ENCODE measurements at places on chromosomes 13 and 19. TPM values are rescaled to one million over a fixed set of nuclear protein-coding genes. Genes with fewer than 3 reads are reported as not detected.

KLK1 gene
- total RNA-seq: 182 TPM

ZNF548 gene
- total RNA-seq: 8.1 TPM

MYBPC2 gene
- total RNA-seq: 0.06 TPM

NLRP5 gene
- total RNA-seq: not detected

SIGLEC12 gene
- total RNA-seq: 0.46 TPM

ONECUT3 gene
- not detected for total RNA-seq

SMIM17 gene
- total RNA-seq: not detected

CLEC11A gene
- total RNA-seq: 2.1 TPM

ZNF536 gene
- total RNA-seq: 2.5 TPM

ZNF433 gene
- total RNA-seq: 2.7 TPM

ZNF701 gene
- total RNA-seq: 23.8 TPM

COX6B1 gene
- 725 TPM for total RNA-seq

KLF2 gene
- total RNA-seq: 29.4 TPM

RXFP2 gene
- total RNA-seq: not detected

GPR4 gene
- 1.5 TPM for total RNA-seq

RASGRP4 gene
- 0.49 TPM for total RNA-seq

ZNF737 gene
- 8.7 TPM for total RNA-seq

SRRM5 gene
- total RNA-seq: 0.14 TPM

SIGLEC7 gene
- 1.1 TPM for total RNA-seq

CCDC97 gene
- 26.3 TPM for total RNA-seq

GFY gene
- not detected for total RNA-seq

EFNB2 gene
- 85.0 TPM for total RNA-seq

CGB5 gene
- not detected for total RNA-seq

VSTM2B gene
- total RNA-seq: not detected

SGCG gene
- 0.36 TPM for total RNA-seq

HIF3A gene
- 12.0 TPM for total RNA-seq

ZFR2 gene
- not detected for total RNA-seq

RGL3 gene
- total RNA-seq: 23.9 TPM

ZNF234 gene
- 7.7 TPM for total RNA-seq

ZNF554 gene
- total RNA-seq: 4.1 TPM

SLC10A2 gene
- total RNA-seq: 0.09 TPM

ZNF560 gene
- total RNA-seq: not detected

BRSK1 gene
- 0.95 TPM for total RNA-seq

CCNA1 gene
- not detected for total RNA-seq

LILRB2 gene
- total RNA-seq: 3.2 TPM

NLRP7 gene
- total RNA-seq: 0.17 TPM

ZIK1 gene
- 0.95 TPM for total RNA-seq

SHISA7 gene
- not detected for total RNA-seq

PMIS2 gene
- not detected for total RNA-seq

ACER1 gene
- not detected for total RNA-seq

ZNF20 gene
- total RNA-seq: 6.2 TPM

CCDC169 gene
- 0.61 TPM for total RNA-seq

FXYD1 gene
- total RNA-seq: 30.3 TPM

PTGER1 gene
- total RNA-seq: 0.52 TPM

TNFRSF19 gene
- total RNA-seq: 0.55 TPM

CDK8 gene
- 16.5 TPM for total RNA-seq

Measured in left colon (tissue), 2 donors.